ENCODE measurements at places on chromosomes 4 and X.

- DNase-seq = no peak
Measured at GRCh38 chr4:82388405-82388804, 14.6 kb upstream of the HNRNPD start.

DNA sequence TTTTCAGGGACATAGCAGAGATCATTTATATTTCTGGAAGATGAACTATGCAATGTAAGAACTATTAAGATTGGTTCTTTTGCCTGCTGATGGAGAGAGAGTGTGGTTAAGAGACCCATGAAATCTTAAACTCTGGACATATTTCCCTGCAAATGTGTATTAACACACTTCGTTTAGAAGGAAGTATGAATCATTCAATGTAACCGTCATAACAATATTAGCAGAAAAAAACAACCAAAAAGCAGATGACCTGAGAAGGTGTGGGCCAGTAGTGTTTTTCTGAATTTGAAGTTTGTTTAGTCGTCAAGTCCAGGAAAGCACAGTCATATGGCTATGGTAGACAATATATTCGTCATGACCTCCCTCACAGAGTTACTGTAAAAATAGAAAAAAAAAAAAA, 2.5 kb upstream of the TMPRSS11D start:
- no peak for DNase-seq

DNA sequence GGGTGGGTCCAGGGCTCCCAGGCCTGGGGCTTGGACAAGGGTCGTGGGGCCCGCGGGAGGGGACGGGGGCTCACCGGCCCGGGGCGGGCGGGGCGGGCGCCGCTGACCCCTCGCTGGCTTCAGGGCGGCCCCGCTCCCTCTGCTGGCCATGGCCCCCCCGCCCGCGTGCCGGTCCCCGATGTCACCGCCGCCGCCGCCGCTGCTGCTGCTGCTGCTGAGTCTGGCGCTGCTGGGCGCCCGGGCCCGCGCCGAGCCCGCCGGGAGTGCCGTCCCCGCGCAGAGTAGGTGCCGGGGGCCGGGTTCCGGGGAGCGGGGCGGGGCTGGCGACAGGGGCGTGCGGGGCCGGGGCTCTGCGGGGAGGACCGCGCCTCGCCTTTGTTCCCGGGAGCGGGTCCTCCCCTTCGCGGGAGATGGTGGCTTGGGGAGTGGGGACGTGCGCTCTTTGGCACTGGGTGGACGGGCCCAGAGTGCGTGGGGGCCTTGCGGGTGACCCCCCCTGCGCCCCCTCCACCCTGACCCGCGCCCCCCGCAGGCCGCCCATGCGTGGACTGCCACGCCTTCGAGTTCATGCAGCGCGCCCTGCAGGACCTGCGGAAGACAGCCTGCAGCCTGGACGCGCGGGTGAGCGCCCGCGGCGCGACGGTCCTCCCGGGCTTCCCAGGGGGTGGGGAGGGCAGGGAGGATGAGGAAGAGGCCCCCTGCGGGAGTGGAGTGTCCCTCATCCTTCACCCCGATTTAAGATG, 16.8 kb upstream of the NAT8L start:
- DNase-seq = no peak

- no peak for DNase-seq
Measured at GRCh38 chr4:6341696-6342095, 72.0 kb downstream of the WFS1 start.

DNA sequence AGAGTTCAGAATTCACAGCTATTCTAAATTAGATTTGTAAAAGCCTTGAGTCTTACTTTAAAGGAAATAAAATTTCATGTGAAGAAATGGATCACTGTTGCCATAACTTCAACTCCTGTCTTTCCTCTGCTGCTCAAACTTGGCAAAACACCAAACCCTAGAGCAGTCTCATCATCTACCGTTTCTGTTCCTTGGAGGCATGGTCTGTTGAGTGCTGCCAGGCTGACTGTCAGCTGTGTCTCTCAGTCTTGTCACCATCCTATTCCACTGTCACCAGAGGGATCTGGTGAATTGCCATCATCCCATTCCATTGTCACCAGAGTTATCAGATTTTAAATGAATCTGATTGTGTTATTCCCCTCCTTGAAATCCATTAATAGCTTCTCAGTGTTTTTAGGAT, 55.6 kb downstream of the STIM2 start:
- DNase-seq = no peak

DNA sequence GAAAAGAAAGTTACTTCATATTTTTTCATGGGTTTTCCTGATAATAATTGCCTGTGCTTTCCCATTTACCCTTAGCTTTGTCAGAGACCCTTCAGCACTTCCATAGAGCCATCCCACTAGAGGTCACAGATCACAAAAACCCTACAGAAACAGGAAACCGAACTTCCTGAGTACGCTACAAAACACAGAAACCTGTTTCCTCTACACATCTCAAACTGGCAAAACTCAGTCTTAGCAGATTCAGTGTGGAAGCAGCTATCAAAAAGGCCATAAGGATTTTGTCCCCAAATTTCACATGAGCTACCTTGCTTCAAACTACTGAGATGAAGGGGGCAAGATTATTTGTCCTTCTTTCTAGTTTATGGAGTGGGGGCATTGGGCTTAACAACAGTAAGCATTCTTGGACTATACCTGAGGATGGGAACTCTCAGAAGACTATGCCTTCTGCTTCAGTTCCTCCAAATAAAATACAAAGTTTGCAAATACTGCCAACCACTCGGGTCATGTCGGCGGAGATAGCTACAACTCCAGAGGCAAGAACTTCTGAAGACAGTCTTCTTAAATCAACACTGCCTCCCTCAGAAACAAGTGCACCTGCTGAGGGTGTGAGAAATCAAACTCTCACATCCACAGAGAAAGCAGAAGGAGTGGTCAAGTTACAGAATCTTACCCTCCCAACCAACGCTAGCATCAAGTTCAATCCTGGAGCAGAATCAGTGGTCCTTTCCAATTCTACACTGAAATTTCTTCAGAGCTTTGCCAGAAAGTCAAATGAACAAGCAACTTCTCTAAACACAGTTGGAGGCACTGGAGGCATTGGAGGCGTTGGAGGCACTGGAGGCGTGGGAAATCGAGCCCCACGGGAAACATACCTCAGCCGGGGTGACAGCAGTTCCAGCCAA, at the start of gene MMRN1:
TSS of gene MMRN1 (plus strand) at position 206 of the 902 bp plus-strand sequence. CDS start at position 324, 118 bp downstream.
- no peak for DNase-seq

- DNase-seq = no peak
Measured at GRCh38 chr4:1871471-1872021, 353 bp downstream of the NSD2 start.

DNA sequence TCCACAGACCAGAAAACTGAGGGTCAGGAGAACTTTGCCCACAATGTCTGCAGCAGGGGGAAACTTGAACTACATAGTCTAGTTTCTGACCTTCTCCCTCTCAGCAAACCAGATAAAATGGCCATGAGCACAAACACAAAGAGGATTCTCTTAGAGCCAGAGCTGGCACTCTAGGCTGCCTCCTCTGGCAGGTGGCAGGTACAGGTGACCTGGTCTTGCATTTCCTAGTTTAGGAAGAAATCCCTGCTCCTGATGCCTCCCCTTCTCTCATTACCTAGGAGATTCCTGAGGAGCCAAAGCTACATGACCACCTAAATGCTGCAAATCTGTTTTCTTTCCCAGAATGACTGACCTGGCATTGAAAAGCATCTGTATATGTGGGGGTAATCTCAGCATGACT, 45.1 kb downstream of the ARHGEF9 start:
- DNase-seq = no peak

DNA sequence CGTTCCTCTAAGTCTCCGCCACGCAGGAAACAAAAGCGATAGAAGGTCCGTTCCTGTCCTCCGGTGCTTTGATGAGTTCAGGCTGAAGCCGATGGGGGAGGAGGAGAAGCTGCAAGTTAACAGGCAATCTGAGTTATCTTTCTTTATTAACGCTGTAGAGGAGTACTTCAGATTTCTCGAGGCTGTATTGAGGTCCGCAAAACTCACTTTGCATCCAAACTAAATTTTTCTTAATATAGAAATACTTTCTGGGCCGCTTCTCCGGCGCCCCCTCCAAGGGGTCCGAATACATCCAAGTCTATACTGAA, 395 bp upstream of the SOWAHB start:
- no peak for DNase-seq

GRCh38 chr4:4267981-4268380, 20.0 kb upstream of the TMEM128 start:
- no peak for DNase-seq

GRCh38 chrX:53294024-53294648, 12.8 kb upstream of the IQSEC2 start:
- no peak for DNase-seq

DNA sequence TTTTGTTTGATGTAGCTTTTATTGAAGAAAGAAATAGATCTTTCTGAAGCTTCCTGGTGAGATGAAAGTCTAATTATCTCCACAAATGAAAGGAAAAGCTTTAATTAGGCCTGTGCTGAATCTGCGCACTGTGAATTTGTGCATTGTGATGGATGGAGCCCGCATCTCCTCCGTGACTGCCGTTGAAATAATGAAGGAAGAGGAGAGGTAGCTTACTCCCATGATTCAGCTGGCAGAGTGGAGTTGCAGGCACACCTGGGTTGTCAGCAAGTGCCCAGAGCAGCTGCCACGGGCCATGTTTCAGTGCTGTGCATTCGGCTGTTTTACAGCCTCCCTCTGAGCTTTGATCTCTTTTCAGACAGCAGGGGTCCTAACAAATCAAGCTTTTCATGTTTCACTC, 735.3 kb upstream of the TENM3 start:
- no peak for DNase-seq

GRCh38 chr4:189202869-189203271, 737.8 kb upstream of the FRG1 start:
- DNase-seq = no peak

DNA sequence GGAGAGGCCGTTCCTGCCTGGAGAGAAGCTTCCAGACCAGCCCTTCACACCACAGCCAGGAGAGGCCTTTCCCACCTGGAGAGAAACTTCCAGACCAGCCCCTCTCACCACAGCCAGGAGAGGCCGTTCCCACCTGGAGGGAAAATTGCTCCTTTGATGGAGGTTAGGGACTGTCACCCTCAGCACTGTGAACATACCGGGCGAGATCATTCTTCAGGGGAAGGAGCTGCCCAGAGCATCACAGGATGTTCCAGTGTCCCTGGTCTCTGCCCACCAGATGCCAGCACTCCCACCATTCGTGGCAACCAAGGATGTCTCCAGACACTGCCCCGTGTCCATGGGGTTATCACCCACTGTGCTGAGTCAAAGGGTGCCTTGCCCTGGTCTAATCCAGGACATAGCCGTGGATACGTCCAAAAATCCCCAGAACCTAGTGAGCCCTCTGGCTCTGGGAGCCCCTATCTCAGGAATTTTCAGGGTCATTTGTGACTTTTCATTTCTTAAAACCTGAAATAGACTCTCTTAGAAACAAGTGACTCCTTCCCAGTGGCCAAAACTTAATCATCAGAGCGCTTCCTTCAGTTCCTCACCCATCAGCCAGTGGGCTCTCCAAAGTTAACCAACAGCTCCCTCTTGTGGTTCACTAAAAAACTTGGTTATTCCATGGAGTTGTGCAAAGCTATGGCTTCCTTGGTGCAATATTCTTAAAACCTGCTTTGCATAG, 80.2 kb downstream of the CRMP1 start:
- DNase-seq = no peak

GRCh38 chrX:27336466-27337091, 126.6 kb downstream of the PPP4R3C start:
- no peak for DNase-seq

GRCh38 chrX:119040432-119040831, 32.4 kb upstream of the CT47C1 start:
- DNase-seq = no peak

GRCh38 chr4:146453181-146453807, 68.4 kb downstream of the SLC10A7 start:
- DNase-seq = no peak

GRCh38 chr4:126144543-126145237, 829.9 kb downstream of the FAT4 start:
- no peak for DNase-seq

GRCh38 chr4:182533964-182534363, 290.8 kb downstream of the TENM3 start:
- no peak for DNase-seq

DNA sequence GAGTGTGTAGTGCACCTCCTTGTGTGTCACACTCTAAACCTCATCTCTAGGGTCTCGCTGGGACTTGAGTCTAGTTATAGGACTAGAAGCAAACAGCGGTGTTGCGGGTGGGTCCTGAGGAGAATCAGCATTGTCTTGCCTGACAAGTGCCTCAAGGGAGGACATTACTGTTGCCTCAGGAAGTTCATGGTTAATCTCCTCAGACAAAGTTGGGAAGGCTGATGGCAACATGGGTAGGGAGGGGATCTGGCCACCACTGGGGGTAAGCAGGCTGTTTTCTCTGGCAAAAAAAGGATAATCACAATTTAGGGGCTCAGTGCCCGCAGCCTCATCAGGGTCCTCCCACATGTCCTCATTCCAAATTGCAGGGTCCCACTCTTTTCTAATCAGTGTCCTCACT, 12.4 kb downstream of the ASB12 start:
- no peak for DNase-seq

- DNase-seq = no peak
Measured at GRCh38 chr4:2799224-2799911, 6.5 kb downstream of the SH3BP2 start.

DNA sequence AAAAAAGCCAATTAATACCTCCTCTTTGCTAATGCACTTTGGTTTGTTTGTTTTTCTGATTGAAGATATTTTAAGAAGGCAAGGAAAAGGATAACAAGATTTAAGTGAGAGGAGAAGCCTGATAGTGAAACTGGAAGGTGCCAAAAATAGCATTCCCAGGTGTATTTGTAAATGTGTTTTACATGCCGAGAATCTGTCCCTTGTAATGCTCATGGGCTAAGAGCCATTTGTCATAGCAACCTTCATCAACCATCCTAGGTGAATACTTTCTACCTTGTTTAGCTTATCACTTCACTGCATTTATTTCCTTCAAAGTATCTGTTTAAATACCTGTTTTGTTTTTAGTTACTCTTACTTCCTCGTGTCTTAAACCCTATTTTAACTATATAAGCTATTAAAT, 127.8 kb downstream of the KCTD8 start:
- no peak for DNase-seq

DNA sequence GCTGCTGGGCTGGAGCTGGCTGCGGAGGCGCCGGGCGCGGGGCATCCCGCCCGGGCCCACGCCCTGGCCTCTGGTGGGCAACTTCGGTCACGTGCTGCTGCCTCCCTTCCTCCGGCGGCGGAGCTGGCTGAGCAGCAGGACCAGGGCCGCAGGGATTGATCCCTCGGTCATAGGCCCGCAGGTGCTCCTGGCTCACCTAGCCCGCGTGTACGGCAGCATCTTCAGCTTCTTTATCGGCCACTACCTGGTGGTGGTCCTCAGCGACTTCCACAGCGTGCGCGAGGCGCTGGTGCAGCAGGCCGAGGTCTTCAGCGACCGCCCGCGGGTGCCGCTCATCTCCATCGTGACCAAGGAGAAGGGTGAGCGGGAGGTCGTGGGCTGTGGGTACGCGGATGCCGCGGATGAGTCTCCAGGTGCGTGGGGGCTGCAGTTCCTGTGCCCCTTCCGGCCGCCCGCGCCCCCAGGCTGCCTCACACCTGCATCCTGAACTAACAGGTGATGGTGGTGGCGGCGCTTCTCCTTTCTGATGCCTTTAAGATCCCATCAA, 499 bp downstream of the CYP2U1 start:
- peak; percentile 4 for DNase-seq

GRCh38 chr4:56764223-56764622, 57.3 kb downstream of the SPINK2 start:
- no peak for DNase-seq
